ENCODE measurements at places on chromosomes 6 and 20. TPM values are rescaled to one million over a fixed set of nuclear protein-coding genes. Genes with fewer than 3 reads are reported as not detected.
A peak's percentile ranks its signal among the peaks of the same experiment; 100 is the strongest.

DNA sequence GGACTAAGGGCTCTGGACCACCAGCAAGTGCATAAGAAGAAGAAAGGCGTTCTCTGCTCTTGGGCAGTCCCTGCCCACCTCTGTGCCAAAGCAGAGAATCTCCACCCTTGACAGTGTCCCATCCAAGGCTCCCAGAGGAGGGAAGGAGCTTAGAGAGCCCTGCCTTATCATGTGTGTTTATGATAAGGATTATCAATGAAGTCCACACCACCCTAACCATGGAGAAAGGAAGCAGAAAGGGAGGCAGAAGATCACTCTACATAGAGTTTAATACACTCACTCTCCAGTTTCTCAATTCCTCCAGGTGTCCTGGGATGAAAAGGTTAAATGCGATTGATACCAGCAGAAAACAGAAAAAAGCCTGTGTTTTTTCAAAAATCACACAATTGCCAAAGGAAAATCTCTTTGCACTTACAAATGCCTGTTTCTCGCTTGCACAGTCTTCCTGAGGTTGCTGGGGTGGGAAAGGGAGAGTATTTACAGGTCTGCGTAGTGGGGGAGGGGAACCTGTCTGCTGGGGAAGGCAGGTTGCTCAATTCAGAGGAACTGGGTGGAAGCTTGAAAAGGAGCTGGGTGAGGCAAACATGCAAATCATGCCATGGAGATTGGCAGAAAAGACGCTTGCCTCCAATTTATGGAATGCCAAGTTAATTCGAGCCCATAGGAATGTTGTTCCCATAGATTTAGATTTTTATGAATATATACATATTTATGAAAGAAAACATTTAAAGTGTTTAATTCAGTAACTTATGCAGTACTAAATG is 104.0 kb downstream of the EYA2 start:
- no peak for DNase-seq

- no peak for DNase-seq
Measured at GRCh38 chr6:14434916-14435690, 317.5 kb downstream of the CD83 start.

GRCh38 chr6:134757911-134758361 is 192.0 kb downstream of the ALDH8A1 start:
- DNase-seq = no peak

- no peak for DNase-seq
Measured at GRCh38 chr6:45422503-45423110, 44.9 kb upstream of the SUPT3H start.

DNA sequence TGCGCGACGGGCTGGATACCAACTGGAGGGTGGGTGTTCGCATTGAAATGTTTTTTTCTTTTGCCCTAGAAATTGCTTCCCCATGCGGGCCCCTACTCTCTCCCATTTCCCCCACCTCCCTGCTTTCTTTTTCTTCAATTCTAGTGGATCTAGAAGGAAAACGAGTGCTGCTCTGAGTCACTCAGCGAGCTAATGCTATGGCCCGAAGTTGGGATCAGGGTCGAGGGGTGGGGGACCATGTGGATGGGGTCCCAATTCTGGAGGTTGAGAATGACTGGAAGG is 71.5 kb downstream of the SOX4 start:
- DNase-seq = no peak

- no peak for DNase-seq
Measured at GRCh38 chr6:131357501-131357900, 215.5 kb upstream of the ARG1 start.

DNA sequence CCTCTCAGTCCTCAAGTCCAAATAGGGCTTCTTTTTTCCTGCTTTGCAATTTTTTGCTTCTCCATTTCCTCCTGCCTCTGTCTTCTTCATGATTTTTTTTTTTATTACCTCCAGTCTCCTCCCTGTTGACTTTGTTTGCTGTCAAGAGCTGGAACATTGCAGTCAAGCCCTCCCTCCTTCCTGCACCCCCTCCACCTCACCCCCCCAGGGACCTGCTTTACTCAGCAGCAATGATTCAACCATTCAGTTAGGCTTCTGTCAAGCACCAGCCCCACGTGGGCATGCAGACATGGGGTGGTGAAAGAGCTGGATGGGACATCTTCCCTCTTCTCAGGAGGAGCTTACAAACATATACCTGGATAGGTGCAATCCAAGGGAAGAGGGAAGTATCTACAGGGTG is 142.4 kb downstream of the LRFN2 start:
- no peak for DNase-seq

DNA sequence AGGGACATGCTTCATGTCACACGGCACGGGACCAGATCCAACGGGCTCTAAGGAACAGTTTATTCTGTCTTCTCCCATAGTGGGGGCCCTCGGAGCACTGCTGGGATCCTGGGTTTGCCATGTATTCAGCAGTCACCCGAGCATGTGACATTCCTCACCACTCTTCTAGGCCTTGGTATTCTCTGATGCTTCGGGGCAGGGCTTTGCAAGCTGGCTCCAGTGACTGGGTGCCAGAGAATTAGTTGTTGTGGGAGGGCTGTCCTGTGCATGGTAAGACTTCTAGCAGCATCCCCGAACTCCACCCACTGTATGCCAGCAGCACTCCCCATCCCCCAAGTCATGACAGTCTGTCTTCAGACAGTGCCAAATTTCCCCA is 5.4 kb downstream of the CCN5 start:
- DNase-seq = peak; percentile 48

GRCh38 chr6:96610019-96610418 is 47.1 kb downstream of the FHL5 start:
- no peak for DNase-seq

DNA sequence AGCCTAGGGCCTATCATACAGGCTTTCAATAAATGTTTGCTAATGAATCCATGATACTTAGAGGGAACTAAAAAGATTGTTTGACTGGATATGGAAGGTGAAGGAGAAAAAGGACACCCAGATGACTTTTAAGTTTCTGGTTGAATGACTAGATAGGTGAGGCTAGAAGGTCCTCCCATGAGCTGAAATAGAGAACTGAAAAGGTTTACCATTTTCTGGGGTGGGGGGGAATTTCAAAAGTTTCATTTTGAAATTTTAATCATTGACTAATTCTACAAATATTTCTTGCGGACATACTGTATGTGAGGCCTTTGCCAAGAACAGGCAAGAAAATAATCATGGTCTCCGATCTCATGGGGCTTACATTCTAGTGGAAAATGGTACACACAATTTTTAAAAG is 17.9 kb upstream of the ZBTB2 start:
- no peak for DNase-seq

- no peak for DNase-seq
Measured at GRCh38 chr20:57804470-57805250, 94.8 kb upstream of the PMEPA1 start.

DNA sequence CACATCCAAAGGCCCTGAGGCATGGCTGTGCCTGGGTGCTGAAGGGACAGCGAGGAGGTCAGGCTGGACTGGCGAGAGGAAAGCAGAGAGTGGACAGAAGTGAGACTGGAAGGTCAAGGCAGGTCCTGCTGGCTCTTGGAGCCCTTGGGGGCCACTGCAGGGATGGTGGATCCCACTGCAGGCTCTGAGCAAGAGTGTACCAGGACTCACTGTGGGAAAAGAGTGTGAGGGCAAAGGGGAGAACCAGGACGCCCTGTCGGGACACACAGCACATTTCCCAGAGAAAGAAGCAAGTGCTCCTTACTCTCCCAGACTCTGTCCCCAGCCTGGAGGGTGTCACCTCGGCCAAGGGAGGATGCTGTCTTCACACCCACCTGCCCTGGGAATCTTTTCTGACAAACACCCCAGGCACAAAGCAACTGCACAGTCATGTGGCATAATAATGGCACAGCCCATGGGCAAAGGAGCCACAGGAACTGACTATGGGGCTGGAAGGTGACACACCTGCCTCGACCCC is 172.3 kb upstream of the CST7 start:
- DNase-seq = no peak

DNA sequence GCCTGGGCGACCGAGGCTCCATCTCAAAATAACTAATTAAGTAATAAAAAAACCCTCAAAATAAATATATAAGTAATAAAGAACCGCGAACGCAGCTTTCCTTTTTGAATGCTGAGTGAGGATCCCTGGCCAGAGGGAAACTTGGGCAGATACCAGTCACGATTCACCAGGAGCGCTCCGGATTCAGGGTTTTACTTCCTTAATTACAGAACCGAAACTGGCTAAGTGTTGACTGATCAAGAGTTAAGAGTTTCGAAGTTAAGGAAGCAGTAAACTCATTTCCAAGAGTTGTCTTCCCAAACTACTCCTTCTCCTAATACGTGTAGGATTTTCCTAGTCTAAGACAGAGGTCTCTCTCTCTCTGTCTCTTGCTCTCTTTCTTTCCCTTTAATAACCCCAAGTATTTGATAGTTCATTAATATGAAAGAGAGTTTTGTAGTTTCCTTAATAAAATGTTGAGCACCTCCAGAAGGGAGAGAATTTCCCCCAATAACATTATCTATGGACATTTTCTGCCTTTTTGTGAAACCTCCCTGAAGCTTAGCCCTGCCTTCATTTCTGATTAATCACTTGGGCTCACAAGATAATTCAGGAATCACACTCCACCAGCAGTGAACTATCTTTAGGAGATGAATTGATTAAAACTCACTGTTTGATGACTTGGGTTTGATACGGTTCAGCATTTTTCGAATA is 61.4 kb upstream of the ZNF217 start:
- DNase-seq = no peak

The COX4I2 gene
- total RNA-seq = not detected

The GSTA3 gene
- not detected for total RNA-seq

The STX11 gene
- total RNA-seq = 0.69 TPM

The PDE10A gene
- total RNA-seq = 0.37 TPM

The KCNS1 gene
- total RNA-seq = not detected

The TSPO2 gene
- not detected for total RNA-seq

The SALL4 gene
- total RNA-seq = 1.9 TPM

Data from HCT116 (cell line).